NCI-H1694 treated with DMSO at 0.1 percent for 48 hours (cell line): ENCODE measurements at places on chromosomes 5 and 9.

DNA sequence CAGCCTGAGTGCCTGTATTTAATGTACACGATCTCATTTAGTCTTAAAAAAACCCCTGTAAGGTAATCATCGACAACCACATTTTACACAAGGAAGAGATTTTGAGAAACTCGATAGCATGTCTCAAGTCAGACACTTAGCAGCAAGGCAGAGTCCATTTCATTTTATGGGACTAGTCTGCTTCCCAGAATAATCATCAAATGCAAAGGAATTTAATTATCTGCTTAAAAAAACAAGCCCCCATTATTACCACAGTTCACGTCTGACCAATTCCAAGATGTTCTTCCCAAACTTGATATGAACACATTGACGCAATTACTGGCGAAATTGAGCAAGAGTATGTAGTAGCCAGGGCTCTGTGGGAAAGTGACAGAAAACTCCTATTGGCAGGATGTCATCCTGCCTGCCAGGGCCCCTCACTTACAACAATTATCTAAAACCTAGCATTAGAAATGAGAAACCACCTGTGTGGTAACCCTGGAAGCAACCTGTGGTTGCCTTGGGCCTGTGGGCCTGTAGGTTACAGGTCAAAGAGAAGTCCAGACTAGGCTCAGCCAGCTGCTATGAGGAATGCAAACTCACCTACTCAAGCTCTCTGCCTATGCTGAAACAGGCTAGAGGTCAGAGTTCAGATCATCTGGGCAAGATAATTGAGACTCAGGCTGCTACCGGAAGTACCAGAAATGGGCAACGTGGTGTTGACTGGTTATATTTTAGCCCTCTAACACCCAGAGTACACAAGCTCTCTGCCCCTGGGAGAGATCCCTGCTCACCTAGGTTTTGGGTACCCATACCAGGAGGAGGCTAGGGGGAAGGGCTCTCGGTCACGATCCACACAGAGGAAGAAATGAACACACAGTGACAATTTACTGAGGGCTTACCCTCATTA lies 1.6 kb downstream of the B4GALT1 start:
- DNase-seq, result no peak

- no peak for DNase-seq
These were observed 1.3 kb downstream of the ARAP3 start for GRCh38 chr5:141680751-141681201.

DNA sequence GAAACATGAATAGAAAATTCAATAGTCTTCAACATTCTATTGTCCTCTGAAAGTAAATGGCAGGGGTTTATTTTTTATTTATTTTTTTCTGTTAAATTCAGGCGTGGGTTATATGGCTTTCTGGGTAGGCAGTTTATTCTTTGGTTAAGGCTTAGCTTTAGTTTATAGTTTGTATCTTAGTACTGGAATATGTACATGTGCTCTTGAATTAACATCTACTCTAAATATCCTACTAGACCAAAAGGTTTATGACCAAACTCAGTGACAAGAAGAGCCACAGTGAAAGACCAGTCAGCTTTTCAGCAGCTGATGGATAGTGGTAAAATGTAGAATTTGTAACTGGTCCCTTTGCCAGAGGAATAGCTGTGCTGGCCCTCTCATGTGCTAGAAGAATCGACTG lies 62.0 kb upstream of the DAB2 start:
- no peak for DNase-seq

- no peak for DNase-seq
These were observed 469.3 kb upstream of the DMAC1 start for GRCh38 chr9:8268881-8269280.

DNA sequence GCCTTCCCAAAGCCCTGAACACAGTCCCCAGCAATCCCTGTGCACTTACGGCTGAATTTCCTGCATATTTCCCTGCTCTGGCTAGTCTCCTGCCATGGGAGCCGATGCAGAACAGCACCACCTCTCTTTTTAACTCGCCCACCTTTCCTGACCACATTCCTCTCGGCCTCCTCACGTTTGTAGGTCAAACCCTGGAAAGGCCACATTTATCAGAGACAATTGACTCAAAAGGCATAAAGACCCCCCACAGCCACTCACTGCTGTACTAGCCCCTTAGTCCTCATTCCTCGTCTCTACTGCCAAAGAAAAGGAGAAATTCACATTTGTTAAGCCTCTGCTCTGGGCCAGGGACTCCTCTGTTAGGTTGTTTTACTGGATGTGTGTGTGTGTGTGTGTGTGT lies 43.6 kb downstream of the ENC1 start:
- DNase-seq, result no peak

- no peak for DNase-seq
These were observed 631.8 kb downstream of the BNC2 start for GRCh38 chr9:16238623-16239138.

DNA sequence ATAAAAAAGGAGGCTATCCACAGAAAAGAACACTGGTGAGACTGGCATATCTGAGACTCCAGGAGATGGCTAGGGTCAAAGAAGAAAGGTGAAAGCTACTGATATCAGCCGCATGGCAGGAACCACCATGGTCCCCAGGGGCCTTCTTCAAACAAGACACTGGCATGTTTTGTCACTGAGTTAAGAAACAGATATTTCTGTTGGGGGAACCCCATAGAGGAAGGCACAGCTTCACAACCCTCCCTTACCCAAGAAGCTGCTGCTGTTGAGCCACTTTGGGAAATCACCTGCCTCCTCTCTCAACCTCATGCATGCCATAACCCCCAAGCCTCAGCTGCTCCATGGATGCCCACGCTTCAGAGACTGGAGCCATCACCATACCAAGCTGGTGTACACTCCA lies 13.3 kb upstream of the BTNL3 start:
- DNase-seq, result no peak

DNA sequence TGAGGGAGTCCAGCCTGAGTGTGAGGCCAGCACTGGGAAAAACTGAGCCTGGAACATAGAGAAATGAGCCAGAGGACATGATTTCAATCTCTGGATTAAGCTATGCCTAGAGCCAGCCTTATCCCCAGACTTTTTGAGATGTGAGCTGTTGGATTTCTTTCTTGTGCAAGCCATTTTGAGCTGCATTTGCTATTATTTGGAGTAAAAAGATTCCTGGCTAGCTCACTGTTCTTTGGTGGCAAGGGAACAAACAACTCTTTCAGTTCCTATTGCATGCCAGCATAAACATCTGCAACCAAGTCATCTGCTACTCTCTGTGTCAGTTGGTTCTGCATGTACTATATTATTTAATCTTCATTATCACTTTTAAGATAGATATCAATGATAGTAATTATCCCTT lies 70.1 kb upstream of the MAN2A1 start:
- DNase-seq, result no peak

GRCh38 chr9:126471084-126471624 lies 142.6 kb upstream of the LMX1B start:
- DNase-seq, result no peak

- DNase-seq, result no peak
These were observed 18.7 kb upstream of the TGFBR1 start for GRCh38 chr9:99085949-99086948.
